ENCODE measurements at places on chromosomes 13 and 19.

DNA sequence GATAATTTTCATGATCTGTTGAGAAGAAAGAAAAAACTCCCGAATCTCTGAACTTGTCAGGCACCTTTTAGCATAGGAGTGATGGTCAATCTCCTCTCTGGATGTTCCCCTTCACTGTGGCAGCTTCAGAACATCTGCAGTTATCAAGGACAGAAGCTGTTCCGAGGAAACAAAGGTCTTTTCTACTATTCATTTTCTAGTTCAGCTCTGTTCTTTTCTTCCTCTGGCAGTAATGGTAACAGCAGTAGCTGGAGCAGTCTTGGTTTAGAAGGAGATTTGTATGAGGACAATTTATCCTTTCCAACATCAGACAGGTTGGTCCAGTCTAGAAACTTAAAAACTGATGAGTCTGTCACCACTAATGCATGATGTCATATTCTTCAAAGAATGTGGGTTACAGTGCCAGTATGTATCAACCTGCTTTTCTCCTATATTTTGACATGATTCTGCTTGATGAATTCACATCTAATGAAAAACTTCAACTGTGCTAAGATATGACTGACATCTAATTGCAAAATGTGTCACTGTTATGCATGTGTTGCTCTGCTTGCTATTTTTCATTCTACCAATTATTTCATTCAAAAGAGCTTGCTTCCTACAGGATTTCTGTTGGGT lies 41.0 kb downstream of the AKAP11 start:
- DNase-seq: no peak

- peak; percentile 73 for DNase-seq
Observed at GRCh38 chr19:14530005-14530348, 583 bp downstream of the TECR start.

DNA sequence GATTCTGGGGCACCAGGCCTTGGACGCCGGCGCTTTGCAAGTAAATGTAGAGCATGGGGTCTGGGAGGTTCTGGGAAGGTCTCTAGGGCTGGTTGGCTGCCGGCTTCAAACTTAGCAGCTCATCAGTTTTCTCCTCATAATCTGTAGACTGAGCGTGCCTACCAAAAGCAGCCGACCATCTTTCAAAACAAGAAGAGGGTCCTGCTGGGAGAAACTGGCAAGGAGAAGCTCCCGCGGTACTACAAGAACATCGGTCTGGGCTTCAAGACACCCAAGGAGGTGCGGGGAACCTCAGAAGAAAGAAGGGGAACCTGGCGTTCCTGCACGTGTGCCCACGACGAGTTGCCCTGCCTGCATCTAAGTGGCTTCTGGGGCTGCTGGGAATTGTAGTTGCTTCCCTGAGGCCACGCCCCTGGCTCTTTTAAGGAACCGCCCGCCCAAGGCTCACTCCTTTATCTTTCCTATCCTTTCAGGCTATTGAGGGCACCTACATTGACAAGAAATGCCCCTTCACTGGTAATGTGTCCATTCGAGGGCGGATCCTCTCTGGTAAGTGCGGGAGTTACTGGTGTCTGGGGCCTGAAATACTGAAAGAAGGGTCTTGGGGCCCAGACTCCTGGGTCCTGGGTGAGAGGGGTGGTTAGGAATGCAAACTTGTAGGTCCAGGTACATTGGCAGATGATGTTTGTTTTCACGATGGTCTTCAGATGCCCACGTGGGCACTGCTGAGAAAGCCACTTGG lies 984 bp downstream of the RPS11 start:
- DNase-seq: peak; percentile 63

DNA sequence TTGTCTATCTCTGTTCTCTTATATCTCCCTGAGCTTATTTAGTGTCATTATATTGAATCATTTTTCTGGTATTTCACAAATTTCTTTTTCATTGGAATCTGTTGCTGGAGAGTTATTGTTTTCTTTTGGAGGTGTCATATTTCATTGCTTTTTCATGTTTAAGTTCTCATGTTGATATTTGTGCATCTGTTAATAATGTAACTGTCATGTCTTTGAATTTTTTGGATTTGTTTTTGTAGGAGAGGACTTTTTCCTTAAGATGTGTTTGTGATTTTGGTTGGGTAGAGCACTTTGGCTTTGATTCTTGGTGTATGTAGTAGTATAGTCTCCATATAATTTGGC lies 64.0 kb downstream of the DNAJC3 start:
- no peak for DNase-seq

DNA sequence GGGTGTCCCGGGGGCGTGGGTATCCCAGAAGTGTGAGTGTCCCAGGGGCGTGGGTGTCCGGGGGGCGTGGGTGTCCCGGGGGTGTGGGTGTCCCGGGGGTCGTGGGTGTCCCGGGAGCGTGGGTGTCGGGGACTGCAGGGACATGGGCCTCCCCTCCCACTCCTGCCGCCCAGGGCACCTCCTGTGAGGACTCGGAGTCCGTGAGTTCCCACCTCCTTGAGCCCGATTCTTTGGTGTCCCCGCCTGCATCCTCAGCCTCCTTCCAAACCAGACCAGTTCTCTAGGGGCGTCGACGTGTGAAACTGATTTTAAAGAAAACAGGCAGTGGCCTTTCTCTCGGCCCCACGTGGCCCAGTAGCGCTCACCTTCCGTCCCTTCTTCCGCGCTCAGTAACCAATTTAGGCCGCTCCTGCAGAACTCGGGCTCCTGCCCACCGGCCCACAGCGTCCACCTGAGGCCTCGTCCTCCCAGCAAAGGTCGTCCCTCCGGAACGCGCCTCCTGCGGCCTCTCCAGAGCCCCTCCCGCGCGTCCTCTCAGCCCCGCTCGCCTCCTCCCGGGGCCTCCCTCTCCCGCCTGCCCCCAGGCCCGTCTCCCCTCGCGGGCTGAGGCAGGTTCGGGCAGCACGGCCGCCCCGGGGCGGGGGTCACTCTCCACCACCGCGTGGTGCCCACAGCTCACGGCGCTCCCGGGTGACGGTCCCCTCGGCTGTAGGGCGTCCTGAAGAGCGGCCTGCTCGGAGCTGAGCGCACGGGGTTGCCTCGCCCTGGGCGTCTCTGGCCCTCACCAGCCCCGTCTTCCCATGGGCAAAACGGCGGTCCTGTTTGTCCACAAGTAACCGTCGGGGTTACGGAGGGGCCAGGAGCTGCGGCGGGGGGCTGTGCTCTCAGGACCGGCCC lies 3.8 kb downstream of the F7 start:
- DNase-seq: no peak

DNA sequence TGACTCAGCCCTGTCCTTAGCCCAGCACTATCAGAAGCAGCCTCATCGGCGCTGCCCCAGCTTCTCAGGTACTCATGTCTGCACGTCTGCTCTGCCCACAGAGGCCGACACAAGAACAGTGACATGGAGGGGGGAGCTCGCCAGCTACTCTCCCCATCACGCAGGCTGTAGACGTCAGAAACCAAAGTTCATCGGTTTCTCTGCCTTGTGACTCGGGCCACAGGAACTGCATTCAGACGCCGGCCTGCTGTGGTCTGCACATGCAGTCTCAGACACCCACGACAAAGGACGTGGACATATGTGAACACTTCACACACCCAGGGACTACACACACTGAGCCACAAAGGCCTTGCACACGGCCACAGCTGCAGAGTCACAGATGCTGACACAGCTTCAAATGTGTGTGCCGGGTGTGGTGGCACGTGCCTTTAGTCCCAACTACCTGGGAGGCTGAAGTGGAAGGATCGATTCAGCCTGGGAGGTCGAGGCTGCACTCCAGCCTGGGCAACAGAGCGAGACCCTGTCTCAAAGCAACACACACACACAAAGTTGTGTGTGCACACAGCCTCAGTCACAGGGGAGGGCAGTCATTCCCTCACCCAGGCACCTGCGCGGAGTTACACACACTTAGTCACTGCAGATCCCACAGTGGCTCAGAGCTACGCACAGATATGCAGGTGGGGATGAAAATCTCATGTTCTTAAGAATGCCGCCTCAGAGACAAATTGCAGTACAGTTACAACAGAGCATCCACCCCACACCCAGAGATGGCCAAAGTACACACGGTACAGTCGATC lies 4.9 kb upstream of the ZFP36 start:
- DNase-seq: peak; percentile 74

- peak; percentile 59 for DNase-seq
Observed at GRCh38 chr19:4911786-4912672, 2.7 kb downstream of the UHRF1 start.

DNA sequence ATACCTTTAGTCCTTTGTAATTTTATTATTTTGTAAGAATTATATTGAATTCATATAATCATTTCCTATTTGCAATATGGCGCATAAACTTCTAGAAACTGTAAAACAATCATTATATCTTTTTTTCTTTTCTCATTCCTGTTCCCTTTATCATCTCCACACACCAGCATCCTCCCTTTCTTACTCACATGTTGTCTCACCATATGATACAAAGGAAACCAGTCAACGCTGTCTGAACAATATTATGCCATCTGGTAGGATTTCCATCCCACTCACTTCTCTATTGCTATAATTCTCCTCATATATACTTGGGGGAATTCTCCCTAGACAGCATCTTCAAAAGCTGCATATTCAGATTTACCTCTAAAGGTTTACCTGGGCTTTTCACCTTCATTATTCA lies 389.8 kb downstream of the NDFIP2 start:
- no peak for DNase-seq

- DNase-seq: no peak
Observed at GRCh38 chr13:44075113-44075512, 195.4 kb downstream of the LACC1 start.

DNA sequence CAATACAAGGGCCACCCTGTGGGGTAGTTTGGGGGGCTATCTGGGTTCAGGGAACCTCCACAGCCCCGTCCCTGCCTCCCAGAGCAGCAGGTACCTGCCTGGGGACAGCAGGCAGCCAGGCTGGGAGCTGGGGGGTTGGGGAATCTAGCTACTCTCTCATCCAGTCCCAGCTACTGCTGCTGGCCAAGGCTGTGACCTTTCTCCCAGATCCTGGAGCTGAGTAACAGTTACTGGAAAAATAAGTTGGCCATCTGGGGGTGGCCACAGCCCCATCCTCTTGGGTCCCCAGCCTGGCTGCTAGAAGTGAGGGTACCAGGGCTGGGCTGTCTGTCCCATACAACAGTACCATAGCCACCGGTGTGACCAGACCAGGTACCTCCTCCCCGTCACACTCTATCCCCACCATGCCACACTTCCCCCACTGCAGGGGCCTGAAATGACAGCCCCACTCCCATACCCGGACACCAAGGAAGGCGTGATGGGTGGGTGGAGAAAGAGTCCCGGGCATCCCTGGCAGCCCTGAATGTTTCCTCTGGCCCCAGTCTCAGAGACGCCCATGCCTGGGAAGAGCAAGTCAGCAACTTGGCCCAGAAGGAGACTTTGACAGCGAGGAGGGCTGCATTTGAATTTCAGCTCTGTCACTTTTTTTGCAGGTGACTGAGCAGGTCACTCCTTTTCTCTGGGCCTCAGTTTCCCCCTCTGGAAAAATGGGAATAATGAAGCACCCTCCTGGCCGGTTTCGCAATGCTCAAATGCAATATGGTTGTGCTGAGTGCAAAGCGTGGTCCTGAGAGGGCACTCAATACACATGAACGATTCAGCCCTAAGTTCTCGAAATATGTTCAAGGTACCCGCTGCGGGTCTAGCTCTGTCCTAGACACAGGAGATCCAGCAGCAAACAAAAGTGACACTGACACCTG lies 30.7 kb upstream of the NFIC start:
- DNase-seq: no peak
